ENCODE measurements at places on chromosomes 16 and 17.

- DNase-seq: no peak
Observed at GRCh38 chr16:17831330-17831729, 360.6 kb upstream of the XYLT1 start.

DNA sequence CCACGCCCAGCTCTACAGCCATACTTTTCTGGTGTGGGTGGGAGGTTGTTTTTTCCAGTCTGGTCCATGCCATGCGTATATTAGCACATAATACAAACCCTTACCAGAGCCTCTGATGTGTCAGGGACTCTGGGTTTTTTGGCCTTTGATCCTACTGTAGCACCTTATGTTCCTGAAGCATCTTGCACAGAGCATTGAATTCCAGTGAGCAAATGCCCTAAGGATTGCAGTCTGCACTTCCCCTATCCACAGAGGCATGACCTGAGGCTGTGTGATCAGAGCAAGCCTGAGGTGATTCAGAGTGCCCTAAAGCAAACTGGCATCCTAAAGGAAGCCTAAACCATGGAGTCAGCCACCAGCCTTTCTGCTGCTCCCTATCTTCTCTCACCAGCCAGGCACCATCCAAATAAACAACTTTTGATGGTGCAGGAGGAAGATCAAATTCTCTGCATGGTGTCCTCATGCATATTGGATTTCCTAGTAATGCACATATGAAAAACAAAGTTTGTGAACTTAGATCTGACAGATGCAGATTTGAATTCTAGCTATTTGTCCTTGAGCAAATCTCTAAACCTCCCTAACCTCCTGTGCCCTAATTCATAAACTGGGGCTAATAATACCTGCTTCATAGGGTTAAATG is 41.2 kb upstream of the HAS3 start:
- DNase-seq: no peak

DNA sequence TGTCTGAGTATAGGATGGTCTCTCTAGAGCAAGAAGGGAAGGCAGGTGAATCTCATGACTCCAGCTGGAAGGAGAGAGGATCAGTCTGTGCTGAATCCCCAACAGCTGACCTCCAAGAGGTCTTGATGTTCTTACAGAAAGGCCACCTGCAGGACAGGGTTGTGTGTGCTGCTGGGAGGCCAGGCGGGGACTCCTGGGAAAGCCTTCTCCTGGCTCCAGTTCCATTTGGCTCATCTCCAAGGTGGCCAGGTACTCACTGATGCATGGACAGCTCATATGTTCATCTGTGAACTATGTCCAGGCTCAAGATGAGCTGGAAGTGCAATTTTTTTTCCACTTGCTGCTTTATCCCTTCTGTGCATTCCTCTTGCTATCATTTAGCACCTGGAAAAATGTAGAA is 730.2 kb upstream of the RBFOX1 start:
- no peak for DNase-seq

GRCh38 chr16:1427473-1428461 is 3.1 kb upstream of the PERCC1 start:
- no peak for DNase-seq

DNA sequence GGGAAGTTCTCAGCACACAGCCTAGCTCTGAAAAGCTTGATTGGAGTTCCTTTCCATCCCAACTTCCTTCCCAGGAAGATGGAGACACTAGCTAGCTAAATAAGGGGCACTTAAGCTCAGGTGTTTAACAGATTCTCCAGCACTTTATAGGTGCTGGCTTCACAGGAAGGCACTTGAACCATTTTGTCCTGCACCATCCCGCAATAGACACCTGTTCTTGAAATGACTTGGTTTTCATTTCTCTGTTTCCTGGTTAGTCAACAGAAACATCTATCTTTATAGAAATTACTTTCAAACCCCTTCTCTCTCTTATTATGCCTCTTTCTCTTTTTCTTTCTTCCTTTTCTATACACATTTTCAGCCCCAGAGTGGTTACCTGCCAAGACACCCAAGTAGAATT is 409.9 kb upstream of the ZFHX3 start:
- DNase-seq: no peak

DNA sequence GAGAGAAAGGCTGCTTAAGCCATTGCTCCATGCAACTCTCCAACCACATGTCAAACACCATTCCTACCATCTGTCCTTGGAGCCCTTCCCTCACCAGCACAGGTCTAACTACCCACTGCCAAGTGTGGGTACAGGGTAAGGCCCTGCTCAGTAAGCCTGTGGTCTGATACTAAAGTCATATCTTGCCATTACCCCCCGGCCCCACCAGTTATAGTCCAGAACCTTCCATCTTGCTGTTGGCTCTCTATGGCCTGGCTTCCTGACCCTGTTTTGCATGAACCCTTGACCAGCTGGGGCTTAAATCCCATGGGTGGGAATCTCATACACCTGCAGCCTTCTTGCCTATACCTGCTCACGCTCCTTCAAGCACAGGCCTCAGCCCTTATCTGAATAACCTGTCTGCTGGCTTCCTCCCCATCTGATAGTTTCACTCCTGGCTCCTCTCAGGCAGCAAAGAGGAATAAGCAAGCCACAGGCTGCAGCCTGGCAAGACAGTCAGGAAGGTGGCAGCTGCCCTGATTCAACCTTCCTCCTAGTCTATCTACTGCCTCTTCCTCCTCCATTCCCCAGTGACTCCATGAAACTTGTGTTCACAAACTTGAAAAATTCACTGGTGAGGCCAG is 64.1 kb downstream of the ZFHX3 start:
- no peak for DNase-seq

GRCh38 chr17:20145567-20145966 is 136.4 kb downstream of the SPECC1 start:
- no peak for DNase-seq

DNA sequence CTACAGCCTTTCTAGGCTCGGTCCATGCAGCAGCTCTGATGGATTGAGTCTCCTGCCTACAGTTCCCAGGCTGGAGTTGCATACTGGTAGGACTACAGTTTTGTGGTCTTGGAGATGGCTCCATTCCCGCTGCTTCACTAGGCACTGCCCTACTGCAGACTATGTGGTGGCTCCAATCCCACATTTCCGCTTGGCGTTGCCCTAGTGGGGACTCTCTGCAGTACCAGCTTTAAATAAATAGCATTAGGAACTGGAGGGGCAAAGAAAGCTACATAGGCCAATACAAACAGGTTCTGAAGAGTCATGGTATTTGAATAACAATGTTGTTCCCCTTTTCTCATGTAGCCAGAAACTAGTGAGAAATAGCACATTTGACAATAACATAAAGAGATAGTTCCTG is 5.4 kb upstream of the GOSR2 start:
- DNase-seq: no peak

GRCh38 chr17:7323731-7324437 is 5.3 kb downstream of the NEURL4 start:
- peak; percentile 65 for DNase-seq
